ENCODE measurements at places on chromosomes 2 and 18.
A peak's percentile ranks its signal among the peaks of the same experiment; 100 is the strongest.

GRCh38 chr2:132876745-132877391, 206.9 kb upstream of the LYPD1 start:
- DNase-seq = no peak

- DNase-seq = no peak
Measured at GRCh38 chr2:189192766-189193165, 13.2 kb upstream of the COL5A2 start.

GRCh38 chr2:46780801-46781445, 134.7 kb downstream of the MCFD2 start:
- peak; percentile 35 for DNase-seq

DNA sequence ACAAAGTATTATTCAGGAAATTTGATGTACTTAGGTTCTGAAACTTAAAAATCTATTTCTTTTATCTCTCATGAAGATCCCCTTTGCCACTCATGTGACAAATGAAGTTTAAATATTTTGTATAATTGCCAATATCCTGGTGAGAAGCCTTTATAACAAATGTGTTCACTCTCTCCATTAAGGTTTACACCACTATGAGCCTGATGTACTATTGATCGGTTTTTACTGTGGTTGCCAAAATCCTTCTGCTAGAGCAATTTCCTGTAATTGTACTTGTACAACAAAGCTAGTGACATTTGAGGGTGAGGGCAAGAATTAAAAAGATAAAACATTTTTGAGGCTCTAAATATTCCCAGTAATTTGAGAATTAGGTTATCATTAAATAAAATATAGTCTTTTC, 222.3 kb upstream of the CDH19 start:
- DNase-seq = peak; percentile 50
